ENCODE measurements at places on chromosomes 11 and 22.
A peak's percentile ranks its signal among the peaks of the same experiment; 100 is the strongest.

- DNase-seq = no peak
Observed at GRCh38 chr22:22157348-22157725, 87.2 kb upstream of the VPREB1 start.

DNA sequence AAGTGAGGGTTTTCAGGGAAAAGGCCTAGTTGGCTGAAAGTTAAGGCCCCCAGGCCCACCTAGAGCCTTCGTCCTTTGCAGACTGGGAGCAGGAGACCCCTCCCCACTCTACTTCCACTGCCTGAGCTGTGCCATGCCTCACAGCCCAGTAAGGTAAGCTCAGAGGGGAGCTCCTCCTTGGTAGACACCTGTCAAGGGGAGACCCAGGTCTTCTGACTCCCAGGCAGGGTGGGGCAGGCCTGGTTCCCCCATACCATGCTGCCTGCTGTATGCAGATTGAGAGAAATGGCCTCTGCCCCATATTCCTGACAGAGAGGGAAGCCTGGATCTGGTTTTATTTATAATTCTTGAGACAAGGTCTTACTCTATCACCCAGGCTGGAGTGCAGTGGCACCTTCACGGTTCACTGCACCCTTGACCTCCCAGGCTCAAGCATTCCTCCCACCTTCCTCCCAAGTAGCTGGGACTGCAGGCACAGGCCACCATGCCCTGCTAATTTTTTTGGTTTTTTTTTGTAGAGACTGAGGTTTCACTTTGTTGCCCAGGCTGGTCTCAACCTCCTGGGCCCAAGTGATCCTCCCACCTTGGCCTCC lies 697 bp downstream of the RAB36 start:
- no peak for DNase-seq

- DNase-seq = peak; percentile 21
Observed at GRCh38 chr11:12914400-12914912, 94.7 kb upstream of the RASSF10 start.

GRCh38 chr22:47928631-47929030 lies 1166.2 kb downstream of the TBC1D22A start:
- no peak for DNase-seq

Measured in activated naive CD4-positive, alpha-beta T cell treated with anti-CD3 and anti-CD28 coated beads for 36 hours (primary cell).